ENCODE measurements at places on chromosomes 5 and 9. TPM values are rescaled to one million over a fixed set of nuclear protein-coding genes. Genes with fewer than 3 reads are reported as not detected.
A peak's percentile ranks its signal among the peaks of the same experiment; 100 is the strongest.

DNA sequence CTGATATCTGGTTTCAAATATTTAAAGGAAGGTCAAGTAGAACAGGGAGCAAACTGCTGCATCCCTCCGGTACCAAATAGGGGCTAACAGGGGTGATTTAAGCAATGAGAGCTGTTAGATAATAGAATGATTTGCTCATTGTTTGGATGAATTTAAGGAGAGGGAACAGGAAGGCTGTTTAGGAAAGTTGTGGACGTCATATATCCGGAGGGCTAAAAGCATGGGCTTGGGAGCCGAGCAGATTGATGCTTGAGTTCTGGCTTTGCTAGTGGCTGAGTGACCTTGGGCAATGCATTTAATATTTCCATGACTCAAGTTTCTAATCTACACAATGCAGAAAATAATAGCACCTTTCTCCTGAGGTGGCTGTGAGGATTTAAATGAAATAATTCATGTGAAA, 85.4 kb upstream of the RPS23 start:
- peaks cover 6% of the 10 kb centered on the region for H3K27me3 ChIP-seq
- H3K4me1 ChIP-seq, result peaks cover 33% of the 10 kb centered on the region
- H3K4me3 ChIP-seq, result no peak overlapping the region
- no peak overlapping the region for H3K27ac ChIP-seq
- H3K36me3 ChIP-seq, result peaks cover 3% of the 10 kb centered on the region

DNA sequence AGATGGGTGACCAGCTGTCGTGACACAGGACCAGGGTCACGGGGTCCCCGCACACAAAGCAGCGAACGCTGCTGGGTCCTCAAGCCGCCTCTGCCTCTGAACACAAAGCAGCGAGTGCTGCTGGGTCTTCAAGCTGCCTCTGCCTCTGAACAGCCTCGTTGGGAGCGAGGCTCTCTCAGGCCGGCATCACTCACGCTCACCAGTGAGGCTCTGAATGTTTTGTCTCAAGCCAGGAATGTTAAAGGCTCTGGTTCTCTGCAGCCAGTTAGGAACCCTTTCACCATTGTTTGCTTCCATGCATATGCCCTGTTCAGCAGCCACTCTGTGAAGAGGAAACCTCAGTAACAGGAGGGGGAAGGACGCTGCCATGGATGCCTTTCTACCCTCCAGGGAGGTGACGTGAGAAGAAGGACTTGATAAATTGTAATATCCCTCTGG, 82.7 kb upstream of the TAF11L2 start:
- H3K4me1 ChIP-seq, result no peaks in the 10 kb centered on the region
- H3K27me3 ChIP-seq, result no peaks in the 10 kb centered on the region
- no peak for DNase-seq
- H3K27ac ChIP-seq, result no peak overlapping the region
- no peak overlapping the region for H3K4me3 ChIP-seq
- H3K36me3 ChIP-seq, result no peaks in the 10 kb centered on the region

GRCh38 chr9:86795047-86795442, 152.3 kb downstream of the GAS1 start:
- no peaks in the 10 kb centered on the region for H3K36me3 ChIP-seq
- no peaks in the 10 kb centered on the region for H3K4me1 ChIP-seq
- no peak for DNase-seq
- no peak overlapping the region for H3K4me3 ChIP-seq
- peaks cover 3% of the 10 kb centered on the region for H3K27me3 ChIP-seq

Gene ADCY2
- not detected for total RNA-seq

Gene GKAP1
- 2.4 TPM for total RNA-seq

DNA sequence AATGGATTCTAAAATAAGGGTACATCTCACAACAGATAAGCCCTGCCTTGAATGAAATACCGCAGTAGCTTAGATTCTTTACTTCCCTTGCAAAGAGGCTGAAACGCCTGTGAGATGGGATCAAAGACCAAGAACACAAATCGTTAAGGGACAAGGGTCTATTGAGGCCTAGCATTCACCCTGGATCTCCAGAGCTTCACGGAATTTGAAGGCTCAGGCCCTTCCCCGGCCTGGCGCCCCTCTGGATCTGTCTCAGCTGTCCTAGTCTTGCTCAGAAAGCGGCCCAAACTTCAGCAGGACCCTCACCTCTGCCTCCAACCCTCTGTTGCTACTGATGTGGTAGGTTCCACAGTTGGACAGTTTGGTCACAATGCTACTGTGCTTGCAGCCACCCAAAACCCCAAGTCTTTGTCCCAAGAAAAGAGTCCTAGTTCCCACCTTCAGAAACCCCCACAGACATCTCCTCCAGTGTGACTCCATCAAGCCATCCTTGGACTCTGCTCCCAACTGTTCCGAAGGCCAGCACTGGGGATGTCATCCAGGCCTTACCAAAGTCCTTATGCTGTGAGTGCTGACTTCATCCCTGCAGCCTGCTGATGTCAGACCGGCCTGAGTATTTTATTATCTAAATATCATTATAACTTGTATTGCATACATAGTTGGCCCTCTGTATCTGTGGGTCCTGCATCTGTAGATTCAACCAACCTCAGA, 9.4 kb downstream of the CORO2A start:
- H3K27me3 ChIP-seq, result no peaks in the 10 kb centered on the region
- H3K27ac ChIP-seq, result no peak overlapping the region
- no peak for DNase-seq
- H3K4me3 ChIP-seq, result no peak overlapping the region
- peaks cover 22% of the 10 kb centered on the region for H3K4me1 ChIP-seq

Gene GABRA6
- not detected for total RNA-seq

GRCh38 chr5:178085316-178085715, 28.0 kb upstream of the N4BP3 start:
- H3K4me1 ChIP-seq, result no peaks in the 10 kb centered on the region
- no peaks in the 10 kb centered on the region for H3K36me3 ChIP-seq
- H3K27me3 ChIP-seq, result peaks cover 7% of the 10 kb centered on the region
- H3K4me3 ChIP-seq, result no peak overlapping the region
- DNase-seq, result no peak

DNA sequence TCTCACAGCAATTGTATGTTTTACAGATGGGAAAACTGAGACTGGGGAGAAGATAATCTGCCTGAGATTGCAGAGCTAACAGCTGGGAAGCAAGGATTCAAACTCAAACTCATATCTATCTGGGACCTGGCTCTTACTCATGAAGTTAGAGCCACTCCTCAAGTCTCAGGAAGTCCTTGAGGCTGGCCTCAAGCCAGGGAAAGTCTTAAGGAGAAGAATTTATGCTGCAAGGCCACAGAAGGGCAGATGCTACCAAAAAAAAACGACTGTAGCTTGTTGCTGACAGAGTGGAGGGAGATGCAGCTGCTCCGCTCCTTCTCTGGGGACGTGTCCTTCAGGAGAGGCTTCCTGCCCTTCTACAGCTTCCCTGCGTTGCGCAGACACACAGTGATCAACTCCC, 39.8 kb downstream of the BARHL1 start:
- H3K36me3 ChIP-seq, result peaks cover 21% of the 10 kb centered on the region
- no peak for DNase-seq
- no peak overlapping the region for H3K27ac ChIP-seq
- H3K4me3 ChIP-seq, result no peak overlapping the region
- no peaks in the 10 kb centered on the region for H3K4me1 ChIP-seq

Gene CCL19
- total RNA-seq, result not detected

Gene GFRA3
- total RNA-seq, result 0.18 TPM

Gene FYB1
- 215 TPM for total RNA-seq

GRCh38 chr9:125121146-125121545, 22.2 kb downstream of the SCAI start:
- no peak for DNase-seq
- H3K4me1 ChIP-seq, result peaks cover 45% of the 10 kb centered on the region
- H3K27ac ChIP-seq, result peak overlapping the region; percentile 68
- H3K36me3 ChIP-seq, result peaks cover 26% of the 10 kb centered on the region
- no peak overlapping the region for H3K4me3 ChIP-seq
- H3K27me3 ChIP-seq, result no peaks in the 10 kb centered on the region

- H3K27ac ChIP-seq, result no peak overlapping the region
- H3K27me3 ChIP-seq, result no peaks in the 10 kb centered on the region
- H3K4me3 ChIP-seq, result no peak overlapping the region
- H3K4me1 ChIP-seq, result peaks cover 28% of the 10 kb centered on the region
- DNase-seq, result peak; percentile 63
Measured at GRCh38 chr5:149434162-149435014, 55.3 kb upstream of the IL17B start.

Gene SLC34A1
- 2.1 TPM for total RNA-seq

DNA sequence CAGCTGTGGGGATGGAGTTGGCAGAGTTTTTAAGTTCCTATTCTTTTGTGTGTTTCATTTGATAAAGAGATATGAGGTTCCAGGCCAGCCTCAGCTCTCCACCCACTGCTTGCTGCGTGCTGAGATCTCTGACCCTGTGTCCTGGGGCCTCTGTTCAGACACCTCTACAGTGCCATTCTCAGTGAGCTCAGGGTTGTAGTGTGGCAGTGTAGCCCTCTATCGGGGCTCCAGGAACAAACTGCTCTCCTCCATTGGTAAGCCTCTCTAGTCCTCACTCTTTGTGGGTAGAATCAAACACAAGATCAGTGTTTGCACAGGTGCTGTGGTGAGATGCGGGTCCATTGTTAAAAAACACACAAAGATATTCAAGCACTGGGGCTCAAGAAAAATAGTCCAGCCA, 386.6 kb upstream of the RPS23 start:
- H3K36me3 ChIP-seq, result no peaks in the 10 kb centered on the region
- no peak overlapping the region for H3K4me3 ChIP-seq
- DNase-seq, result no peak
- no peak overlapping the region for H3K27ac ChIP-seq
- H3K4me1 ChIP-seq, result peaks cover 7% of the 10 kb centered on the region

Gene RNF183
- total RNA-seq, result not detected

Gene GHR
- not detected for total RNA-seq

DNA sequence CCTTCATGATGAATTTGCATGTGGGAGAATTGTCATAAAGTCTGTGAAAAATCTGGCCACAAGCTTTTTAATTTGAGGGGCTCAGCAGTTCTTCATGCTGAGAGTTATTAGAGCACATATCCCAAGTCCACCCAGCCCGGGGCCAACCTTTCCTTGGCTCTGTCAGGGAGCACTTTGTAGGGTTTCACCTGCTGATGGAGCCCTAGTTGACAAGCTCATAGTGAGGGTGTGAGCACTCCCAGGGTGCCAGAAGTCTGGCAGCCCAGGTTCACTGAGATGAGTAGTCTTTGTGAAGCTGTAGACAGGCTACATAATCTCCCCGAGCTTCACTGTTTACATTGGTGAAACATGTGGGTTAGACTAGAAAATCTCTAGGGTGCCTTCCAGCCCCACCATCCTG, 97.2 kb upstream of the NREP start:
- H3K4me1 ChIP-seq, result peaks cover 1% of the 10 kb centered on the region
- H3K36me3 ChIP-seq, result no peaks in the 10 kb centered on the region
- H3K27ac ChIP-seq, result no peak overlapping the region
- H3K4me3 ChIP-seq, result no peak overlapping the region
- peaks cover 2% of the 10 kb centered on the region for H3K27me3 ChIP-seq

Gene RNF38
- 39.5 TPM for total RNA-seq

Gene MARCHF11
- total RNA-seq, result not detected

Gene PSD2
- total RNA-seq, result not detected

GRCh38 chr5:73897893-73898292, 271.9 kb downstream of the ARHGEF28 start:
- H3K27me3 ChIP-seq, result peaks cover 6% of the 10 kb centered on the region
- H3K27ac ChIP-seq, result no peak overlapping the region

DNA sequence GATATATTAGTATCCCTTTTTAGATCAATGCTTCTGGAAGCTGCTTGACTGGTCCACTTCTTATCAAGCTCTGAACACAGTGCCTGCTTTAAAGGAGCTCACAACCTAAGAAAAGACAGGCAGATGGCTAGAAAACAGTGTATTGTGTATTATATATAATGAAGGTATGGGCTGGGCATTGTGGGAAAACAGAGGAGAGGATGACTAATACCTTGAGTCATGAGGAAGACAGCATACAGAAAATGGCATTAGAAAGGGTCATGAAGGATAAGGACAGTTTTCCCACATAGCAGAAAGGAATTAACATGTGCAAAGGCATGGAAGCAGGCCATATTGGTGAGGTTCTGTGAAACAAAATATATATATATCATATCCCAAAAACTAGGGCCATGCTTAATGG, 309.6 kb downstream of the MLLT3 start:
- DNase-seq, result no peak
- no peak overlapping the region for H3K4me3 ChIP-seq

Gene TNFSF8
- total RNA-seq, result 55.3 TPM

DNA sequence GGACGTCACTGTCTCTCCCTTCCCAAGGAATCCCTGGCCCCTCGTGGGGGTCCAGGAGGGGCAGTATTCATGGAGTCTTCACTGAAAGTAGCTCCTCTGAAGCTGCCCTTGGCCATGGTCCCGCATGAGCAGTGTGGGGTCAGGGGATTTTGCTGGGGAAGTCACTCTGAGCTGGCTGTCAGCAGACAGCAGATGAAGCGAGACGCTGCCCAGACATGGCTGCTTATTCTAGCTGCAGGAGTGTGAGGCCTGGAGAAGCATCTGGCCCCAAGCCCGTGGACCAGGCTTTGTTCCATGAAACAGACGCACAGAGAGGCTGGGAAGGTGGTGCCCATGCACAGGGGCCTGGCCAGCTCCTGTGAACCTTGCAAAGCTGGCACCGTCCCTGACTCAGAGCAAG, 21.5 kb upstream of the ASS1 start:
- no peaks in the 10 kb centered on the region for H3K4me1 ChIP-seq
- H3K27ac ChIP-seq, result no peak overlapping the region
- H3K4me3 ChIP-seq, result no peak overlapping the region
- H3K36me3 ChIP-seq, result no peaks in the 10 kb centered on the region
- DNase-seq, result no peak

GRCh38 chr9:133377721-133378216, 1.6 kb downstream of the STKLD1 start:
- peaks cover 3% of the 10 kb centered on the region for H3K27me3 ChIP-seq
- H3K4me3 ChIP-seq, result no peak overlapping the region
- no peak for DNase-seq
- H3K36me3 ChIP-seq, result peaks cover 18% of the 10 kb centered on the region

DNA sequence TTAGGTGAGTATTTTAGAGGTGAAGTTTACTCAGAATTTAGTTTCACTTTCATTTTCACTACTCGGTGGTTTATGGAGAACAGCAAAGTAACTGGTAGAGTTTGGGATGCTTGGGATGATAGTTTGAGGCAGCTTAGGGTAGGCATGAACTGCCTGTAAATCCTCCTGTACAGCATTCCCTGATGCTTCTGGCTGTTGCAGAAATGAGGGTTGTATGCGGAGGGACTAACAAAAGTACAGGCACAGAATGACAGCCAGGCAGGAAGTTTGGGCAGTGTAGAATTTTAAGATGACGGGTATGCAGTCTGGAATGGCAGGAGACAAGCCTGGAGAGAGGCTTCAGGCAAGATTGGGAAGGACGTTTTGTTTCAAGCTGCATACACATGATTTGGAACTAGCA, 48.0 kb upstream of the FAM120AOS start:
- no peaks in the 10 kb centered on the region for H3K27me3 ChIP-seq
- H3K4me1 ChIP-seq, result peaks cover 40% of the 10 kb centered on the region
- peak overlapping the region; percentile 88 for H3K27ac ChIP-seq
- no peak for DNase-seq

- H3K4me1 ChIP-seq, result peaks cover 13% of the 10 kb centered on the region
- H3K4me3 ChIP-seq, result no peak overlapping the region
Measured at GRCh38 chr5:175464074-175464941, 14.1 kb upstream of the SFXN1 start.

Gene ARL14EPL
- total RNA-seq, result not detected

Gene SPRY4
- 0.79 TPM for total RNA-seq

Gene PDE6A
- not detected for total RNA-seq

- H3K4me1 ChIP-seq, result no peaks in the 10 kb centered on the region
- no peaks in the 10 kb centered on the region for H3K36me3 ChIP-seq
- no peak for DNase-seq
- H3K27ac ChIP-seq, result no peak overlapping the region
- H3K27me3 ChIP-seq, result no peaks in the 10 kb centered on the region
- no peak overlapping the region for H3K4me3 ChIP-seq
Measured at GRCh38 chr5:179378441-179379271, 33.4 kb upstream of the ADAMTS2 start.

GRCh38 chr9:135480940-135481310, 1.3 kb downstream of the PPP1R26 start:
- H3K4me1 ChIP-seq, result peaks cover 3% of the 10 kb centered on the region
- peaks cover 34% of the 10 kb centered on the region for H3K27me3 ChIP-seq
- DNase-seq, result no peak
- no peak overlapping the region for H3K27ac ChIP-seq
